ENCODE measurements at places on chromosomes 5 and 9.

DNA sequence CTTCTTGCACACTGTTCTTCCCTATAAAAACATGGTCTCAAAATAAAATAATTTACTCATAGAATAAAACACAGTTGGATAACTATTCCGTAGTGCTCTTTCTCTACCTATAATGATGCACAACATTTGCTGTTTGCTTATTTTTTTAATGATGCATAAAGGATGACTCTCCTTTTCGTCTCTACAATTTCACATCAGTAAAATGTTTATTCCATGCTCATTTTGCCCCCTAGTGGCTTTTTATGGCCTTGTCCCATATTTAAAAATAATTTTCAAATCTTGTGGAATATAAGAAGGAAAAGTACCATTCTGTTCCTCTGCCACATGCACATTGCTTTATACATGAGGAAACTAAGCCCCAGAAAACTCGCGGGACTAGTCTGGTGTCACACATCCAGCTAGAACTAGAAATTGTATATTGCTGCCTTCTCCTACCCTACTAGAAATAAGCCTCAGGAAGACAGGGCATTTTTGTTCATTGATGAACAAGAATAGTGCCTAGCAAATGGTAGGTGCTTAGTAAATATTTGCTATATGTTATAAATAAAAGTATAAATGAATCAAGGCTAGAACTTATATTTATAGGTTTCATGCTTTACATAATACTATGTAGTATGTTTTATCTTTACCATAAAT, 12.7 kb downstream of the KCTD16 start:
- no peak for DNase-seq

- DNase-seq: no peak
These were observed 20.9 kb downstream of the BRD9 start for GRCh38 chr5:871596-872298.

GRCh38 chr9:73649552-73649951, 497.9 kb downstream of the ANXA1 start:
- DNase-seq: no peak

DNA sequence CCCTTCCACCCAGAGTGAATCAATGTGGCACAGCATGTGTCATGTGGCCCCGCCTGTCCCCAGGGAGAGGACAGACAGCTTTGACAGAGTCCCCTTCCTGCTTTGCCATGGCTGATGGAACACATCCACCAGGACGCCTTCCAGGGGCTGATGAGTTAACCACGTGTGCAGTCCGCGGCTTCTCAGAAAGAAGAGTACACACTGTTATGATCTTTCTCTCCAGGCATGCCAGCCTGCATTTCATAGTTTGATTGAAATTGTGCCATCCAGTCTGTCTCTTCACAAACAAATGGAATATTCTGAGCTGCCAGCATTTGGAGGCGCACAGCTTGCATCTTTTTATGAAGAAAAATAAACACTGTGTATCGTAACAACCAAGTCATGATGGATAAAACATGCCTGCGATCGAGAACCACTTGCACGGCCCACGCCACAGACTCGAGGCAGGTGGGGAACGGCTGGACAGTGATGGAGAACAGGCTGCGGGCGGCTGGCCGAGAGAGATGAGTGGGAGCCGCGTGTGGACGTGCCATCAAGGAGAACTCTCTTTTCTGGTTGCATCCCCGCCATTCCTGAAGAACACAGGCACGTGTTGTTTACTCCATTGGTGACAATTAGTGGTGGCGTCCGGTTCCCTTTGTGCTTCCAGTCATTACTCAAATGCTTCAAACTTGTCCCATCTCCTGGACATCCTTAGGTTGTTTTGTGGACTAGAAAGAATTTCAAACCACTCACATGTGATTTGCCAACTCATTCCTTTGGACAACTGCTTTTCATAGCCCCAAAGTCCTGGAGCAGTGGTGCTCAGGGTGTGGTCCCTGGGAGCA, 220.2 kb downstream of the AGTPBP1 start:
- DNase-seq: no peak

DNA sequence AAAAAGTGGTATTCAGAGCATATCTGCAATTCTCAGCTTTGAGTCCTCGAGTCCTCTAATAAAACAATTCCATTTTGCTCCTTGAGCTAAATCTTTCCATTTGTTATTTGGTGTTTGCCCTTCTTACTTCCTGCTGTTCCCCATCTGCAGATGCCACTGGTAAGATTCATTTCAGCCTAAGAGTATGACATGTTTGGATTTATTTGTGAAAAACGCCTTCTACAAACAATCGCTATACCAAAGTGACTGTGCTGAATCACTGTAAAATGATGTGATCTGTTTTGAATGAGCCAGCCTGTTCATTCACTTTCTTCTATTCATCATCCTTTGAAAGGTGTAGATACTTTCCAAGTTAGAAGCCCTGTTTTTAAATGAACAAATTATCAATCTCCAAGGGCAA, 27.7 kb downstream of the KCTD16 start:
- no peak for DNase-seq

GRCh38 chr9:77977210-77977611, 54.4 kb downstream of the GNAQ start:
- no peak for DNase-seq

GRCh38 chr5:151225475-151225874, 1.6 kb upstream of the CCDC69 start:
- DNase-seq: no peak

GRCh38 chr9:114995681-114996221, 65.4 kb upstream of the TNFSF8 start:
- no peak for DNase-seq

DNA sequence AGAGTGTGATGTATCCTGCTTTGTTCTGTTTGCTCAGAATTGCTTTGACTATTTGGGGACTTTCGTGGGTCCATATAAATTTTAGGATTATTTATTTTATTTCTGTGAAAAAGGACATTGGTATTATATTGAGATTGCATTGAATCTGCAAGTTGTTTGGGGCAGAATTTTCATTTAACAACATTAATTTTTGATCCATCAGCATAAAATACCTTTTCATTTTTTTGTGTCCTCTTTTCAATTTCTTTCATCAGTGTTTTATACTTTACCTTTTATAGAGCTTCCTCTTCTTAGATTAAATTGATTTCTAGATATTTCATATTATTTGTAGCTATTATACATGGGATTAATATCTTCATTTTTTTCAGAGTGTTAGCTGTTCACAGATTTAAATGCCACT, 40.8 kb upstream of the FBXL7 start:
- DNase-seq: no peak

GRCh38 chr5:138352722-138353559, 456 bp downstream of the KDM3B start:
- DNase-seq: peak; percentile 36

GRCh38 chr9:36479101-36479500, 79.0 kb upstream of the RNF38 start:
- no peak for DNase-seq

GRCh38 chr5:158765407-158765806, 334.3 kb downstream of the EBF1 start:
- no peak for DNase-seq

DNA sequence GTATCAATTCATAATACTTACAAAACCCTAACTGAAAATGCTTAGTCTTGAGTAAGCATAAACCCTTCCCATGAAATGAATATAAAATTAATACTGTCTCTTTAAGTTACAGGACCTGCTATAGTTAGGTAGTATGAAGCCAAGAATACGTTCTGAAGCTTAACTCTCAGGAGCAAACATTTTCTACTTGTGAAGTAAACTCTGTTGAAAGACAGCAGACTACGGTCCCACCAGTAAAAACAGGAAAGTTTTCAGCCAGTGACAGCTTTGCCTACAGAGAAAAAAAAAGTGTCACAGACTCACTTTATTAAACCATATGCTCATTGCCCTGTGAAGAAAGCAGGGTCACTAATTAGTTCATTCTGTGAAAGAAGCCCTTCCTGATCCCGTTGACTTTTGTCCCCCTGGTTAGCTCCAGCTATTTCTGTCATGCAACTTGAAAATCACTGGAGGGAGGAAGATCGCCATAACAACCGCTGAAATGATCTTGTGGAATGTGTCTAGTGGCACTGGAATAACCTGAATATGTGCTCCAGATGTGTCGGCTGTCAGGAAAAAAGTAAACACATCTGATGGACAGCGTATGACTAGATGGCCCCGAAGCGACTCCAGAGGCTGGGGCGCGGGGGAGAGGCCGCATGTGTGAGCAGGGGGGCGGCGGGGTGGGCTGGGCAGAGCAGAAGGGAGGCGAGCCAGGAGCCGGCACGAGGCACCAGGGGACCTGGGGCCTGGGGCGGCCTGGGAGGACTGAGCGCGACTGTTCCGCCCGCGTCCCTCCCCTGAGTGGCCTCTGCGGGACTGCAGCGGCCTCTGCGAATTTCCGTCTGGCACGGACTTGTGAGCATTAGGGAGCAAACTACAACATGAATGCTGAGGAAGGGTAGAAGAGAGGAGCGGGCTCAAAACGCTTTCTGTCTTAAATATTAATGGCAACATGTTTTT, 41.9 kb downstream of the BNC2 start:
- DNase-seq: no peak

DNA sequence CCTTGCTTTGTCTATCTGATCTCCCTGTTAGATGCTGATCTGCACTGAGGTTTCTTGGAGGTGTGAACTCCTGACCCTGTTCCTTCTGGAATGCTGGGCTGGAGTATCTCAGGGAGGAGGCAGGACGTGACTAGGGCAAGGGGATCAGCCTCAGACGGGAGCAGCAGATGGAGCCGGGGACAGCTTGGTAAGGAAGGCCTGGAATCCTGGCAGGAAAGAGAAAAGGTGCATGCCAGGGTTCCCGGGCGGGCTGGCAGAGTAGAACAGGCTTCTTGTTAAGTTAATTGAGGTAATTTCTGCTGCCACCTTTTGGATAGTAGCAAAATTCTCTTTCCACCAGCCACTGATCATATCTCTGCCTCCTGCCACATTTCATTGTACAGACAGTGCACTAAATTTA, 180.9 kb downstream of the ZNF462 start:
- no peak for DNase-seq

- DNase-seq: peak; percentile 33
These were observed 50.9 kb upstream of the CEMIP2 start for GRCh38 chr9:71819115-71819739.

- DNase-seq: no peak
These were observed 56.5 kb downstream of the JAK2 start for GRCh38 chr9:5041390-5042115.

- no peak for DNase-seq
These were observed 125.4 kb upstream of the SLC30A5 start for GRCh38 chr5:68968429-68968828.

DNA sequence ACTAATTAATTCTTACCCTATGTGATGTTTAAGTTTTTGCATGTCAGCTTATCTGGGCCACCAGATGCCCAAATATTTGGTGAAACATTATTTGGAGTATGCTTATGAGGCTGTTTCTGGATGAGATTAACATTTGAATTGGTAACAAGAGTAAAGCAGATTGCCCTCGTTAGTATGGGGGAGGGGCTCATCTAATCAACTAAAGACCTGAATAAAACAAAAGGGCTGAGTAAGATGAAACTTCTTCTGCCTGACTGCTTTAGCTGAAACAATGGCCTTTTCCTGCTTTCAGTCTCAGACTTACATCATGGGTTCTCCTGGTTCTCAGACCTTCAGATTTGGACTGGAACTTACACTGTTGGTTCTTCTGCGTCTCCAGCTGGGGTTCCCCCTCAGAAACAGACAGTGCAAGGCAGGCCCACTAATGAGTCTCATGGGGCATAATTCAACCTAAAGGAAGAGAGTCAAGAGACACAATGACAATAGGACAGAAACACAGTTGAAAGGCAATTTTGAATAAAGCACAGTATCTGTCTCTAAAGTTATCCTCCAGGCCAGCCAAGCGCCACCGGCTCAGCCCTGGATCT, 288.4 kb downstream of the CAAP1 start:
- no peak for DNase-seq

GRCh38 chr5:158711927-158712529, 387.7 kb downstream of the EBF1 start:
- no peak for DNase-seq

DNA sequence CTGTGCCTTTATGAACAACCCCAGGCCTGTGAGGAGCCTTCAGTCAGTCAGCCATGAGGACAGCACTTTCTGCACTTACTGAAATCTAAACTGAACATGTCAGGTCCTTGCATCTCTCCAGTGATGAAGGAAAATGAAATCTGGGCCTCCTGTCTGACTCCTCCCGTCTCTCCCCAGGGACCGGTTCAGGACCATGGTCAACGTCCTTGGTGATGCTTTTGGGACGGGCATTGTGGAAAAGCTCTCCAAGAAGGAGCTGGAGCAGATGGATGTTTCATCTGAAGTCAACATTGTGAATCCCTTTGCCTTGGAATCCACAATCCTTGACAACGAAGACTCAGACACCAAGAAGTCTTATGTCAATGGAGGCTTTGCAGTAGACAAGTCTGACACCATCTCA, 77.0 kb upstream of the PLPP6 start:
- no peak for DNase-seq

DNA sequence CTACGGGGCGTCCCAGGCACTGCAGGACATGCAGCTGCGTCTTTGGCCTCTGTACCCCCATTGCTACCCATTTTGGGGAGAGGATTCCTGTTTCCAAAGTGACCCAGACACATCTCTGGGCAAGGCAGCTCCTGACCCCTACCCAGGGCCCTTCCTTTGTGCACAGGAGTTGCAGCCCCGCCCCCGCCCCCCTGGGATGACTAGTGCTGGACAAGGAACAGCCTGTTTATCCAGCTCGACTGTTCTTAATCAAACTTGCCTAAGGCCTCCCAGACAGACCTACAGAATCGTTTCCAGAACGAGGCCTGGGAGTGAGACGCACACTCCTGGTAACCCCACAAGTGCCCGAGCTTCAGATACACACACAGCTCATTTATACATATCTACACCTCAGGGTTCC, 13.2 kb downstream of the DIPK1B start:
- DNase-seq: no peak

GRCh38 chr5:109829331-109829730, 139.6 kb downstream of the MAN2A1 start:
- no peak for DNase-seq

DNA sequence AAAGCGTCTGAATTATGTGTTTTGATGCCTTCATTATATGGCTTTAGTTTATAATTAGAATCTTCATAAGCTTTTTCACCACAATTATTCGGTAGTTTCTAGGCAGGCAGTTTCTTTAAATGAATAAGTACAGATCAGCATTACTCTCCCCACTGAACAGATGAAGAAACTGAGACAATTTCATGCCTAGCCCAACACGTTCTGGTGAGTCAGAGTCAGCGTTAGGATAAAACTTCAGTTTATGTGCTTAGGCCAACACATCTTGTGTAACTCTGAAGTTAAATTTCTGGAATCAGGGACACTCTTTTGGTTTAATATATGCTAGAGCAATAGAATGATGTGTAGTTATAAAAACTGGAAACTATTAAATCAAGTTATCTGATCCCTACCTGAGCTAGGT, 186.7 kb upstream of the ELL2 start:
- no peak for DNase-seq

DNA sequence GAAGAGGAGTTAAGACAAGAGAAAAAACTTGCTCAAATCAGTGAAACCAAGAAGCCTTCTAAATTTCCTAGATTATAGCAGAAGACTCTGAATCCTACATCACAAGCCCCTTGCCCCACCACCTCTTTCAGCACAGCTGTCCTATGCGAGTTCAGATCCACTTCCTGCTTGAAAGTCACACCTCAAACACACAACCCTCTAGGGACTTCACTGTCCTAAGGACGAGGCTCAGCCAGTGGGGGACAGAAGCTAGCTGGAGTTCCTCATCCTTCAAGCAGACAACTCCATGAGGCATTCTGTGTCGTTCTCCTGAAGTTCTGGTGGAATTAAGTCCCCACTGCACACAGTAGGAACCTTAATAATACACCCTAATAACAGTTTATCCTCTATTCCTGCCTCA, 44.3 kb downstream of the NRG2 start:
- DNase-seq: no peak

- no peak for DNase-seq
These were observed 180.6 kb downstream of the ADAMTS12 start for GRCh38 chr5:33711094-33711679.
